ENCODE measurements at places on chromosomes 3 and 15.

DNA sequence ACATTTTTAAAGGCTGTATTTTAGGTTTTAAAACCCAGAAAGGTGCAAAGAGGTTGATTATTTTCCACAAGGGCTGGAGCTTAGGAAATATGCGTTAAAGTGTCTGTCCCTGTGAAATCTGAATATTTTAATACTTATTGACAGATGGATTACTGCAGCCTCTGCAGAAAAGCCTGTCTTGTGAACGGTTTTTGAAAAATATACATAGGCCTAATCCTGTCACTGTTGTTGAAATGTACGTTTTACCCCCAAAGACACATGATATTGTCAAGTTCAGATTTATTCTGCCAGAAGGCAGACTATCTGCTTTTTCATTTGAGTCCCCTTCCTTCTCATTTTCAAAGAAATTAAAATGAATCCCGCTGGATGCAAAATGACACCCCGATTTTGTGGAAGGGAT lies 2.2 kb upstream of the BCL6 start:
- DNase-seq, result no peak

- no peak for DNase-seq
Measured at GRCh38 chr3:35946854-35947515, 307.7 kb downstream of the ARPP21 start.

GRCh38 chr3:95797081-95797480 lies 1017.3 kb upstream of the EPHA6 start:
- no peak for DNase-seq

- no peak for DNase-seq
Measured at GRCh38 chr15:89714775-89715174, 24.2 kb downstream of the WDR93 start.

- DNase-seq, result no peak
Measured at GRCh38 chr15:80953953-80954778, 35.5 kb downstream of the MESD start.

DNA sequence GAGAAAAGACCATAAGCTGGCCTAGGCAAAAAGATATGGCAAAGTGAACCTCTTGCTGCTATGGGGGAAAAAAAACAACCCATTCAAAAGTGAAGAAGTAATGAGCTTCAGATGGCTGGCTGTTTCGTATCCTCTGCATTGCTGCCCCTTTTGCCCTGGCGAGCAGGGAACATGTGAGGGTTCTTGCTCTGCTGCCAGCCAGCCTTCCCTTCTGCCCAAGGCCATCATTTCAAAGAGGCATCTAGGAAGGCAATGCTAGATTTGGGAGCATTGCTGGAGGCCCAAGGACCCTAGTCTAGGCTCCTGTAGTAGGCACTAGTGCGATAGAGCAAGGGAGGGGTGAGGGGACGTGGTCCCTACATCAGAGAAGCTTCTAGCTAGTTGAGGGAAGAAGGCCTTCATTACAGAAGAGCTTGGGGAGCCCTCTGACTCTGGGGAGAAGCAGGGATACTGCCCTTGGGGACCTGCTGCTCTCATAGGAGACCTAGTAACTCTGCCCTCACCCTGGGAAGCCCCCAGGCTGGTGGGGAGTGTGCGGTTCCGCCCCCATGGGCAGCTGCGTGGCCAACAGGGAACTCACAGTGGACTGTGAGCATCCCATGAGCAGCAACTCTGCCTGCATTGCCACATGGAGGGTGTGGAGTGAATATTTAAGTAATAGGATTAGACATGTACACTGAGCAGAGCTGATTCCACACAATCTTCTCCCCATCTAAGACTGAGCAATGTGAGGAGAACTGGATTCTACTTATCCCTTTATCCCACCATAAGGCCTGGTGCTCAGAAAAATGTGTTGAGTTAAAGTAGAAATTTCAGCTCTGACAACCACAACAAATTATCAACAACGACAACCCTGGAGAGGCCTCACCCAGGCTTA lies 21.3 kb downstream of the ITGA11 start:
- DNase-seq, result no peak

- no peak for DNase-seq
Measured at GRCh38 chr3:85161544-85161943, 202.8 kb downstream of the CADM2 start.

DNA sequence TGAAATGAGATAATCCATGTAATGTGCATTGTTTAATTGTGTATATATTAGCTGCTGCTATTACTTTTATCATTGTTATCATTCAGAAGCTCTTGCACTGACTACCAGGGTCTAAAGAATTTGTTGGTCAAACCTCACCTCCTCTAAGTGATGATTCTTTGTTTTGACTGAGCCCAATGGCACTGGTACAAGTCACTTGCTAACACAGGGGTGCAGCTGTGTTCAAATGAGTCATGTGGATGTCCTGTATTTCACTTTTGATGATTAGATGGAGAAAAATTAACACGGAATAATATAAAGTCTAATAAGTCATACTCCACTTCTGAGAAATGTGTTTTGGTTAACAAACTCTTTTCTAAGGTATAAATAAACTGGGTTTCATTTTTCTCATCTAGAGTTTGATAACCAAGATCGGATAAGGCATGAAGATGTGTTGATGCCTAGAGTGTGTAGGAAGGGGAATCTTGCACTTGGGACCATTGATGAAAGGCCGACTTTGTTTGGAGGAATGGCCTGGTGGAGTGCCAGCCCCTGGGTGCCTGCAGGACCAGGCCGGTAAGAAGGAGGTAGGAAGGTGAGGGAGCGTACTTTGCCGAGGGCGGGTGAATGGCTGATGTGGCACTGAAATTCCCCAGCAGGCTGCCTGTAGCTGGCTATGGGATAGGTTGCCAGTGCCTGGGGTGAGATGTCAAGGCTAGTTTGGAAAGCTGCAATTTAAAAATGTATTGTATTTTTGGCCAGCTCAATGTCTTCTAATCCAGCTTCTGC lies 244.7 kb upstream of the ZPLD1 start:
- no peak for DNase-seq

DNA sequence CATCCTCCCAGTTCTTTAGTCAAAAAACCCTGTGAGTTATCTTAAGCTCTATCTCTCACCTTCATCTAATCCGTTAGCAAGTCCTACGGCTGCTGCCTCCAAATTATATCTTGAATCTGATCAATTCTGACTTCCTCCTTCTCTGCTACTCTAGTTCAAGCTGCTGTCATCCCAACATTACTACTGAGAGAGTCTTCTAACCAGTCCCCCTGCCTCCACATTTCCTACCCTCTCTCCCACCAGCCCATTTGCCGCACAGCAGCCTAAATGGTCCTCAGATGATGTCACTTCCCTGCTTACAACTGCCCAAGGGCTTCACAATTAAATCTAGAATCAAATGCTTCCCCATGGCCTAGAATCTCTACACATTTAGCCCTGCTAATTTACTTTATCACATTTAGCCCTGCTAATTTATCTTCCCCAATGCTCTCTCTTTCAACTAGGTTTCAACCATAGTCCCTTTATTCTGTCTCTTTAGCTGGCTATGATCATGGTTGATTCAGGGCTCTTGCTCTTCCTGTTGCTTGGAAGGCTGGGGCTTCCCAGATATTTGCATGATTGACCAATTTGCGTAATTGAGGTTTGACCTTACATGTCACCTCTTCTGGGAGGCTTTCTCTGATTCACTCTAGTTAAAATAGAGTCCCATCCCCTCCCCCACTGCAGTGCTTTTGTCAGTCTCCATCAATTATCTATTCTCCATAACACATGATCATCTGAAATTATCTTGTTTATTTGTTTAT lies 11.0 kb upstream of the ARL14 start:
- DNase-seq, result no peak

DNA sequence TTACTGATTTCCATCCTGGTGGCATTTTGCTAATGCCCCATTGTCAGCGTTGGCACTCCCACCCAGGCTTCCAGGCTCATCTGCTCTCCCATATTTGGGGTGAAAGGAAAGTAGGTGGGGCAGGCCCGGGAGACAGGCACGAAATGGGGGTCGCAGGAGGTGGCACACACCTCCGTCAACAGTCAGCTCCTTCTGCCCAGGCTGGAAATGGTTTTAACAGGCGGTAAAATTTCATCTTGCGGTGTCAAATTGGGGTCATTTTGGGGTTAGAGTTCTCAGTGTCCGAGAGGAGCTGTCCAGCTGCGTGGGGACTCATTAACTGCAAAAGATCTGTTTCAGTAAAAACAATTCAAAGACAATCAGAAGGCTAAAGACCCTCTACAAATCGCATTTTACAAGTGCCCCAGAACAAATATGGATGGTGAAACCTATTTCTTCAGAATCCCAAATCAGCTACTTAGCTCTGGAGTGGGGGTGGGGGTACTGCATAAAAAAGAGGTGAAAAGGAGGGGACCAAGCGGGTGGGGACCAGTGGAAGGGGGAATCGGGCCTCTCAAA lies 4.2 kb upstream of the MEIS2 start:
- no peak for DNase-seq

- DNase-seq, result no peak
Measured at GRCh38 chr3:32859604-32860237, 41.9 kb downstream of the TRIM71 start.
